ENCODE measurements at places on chromosomes 7 and 10.

DNA sequence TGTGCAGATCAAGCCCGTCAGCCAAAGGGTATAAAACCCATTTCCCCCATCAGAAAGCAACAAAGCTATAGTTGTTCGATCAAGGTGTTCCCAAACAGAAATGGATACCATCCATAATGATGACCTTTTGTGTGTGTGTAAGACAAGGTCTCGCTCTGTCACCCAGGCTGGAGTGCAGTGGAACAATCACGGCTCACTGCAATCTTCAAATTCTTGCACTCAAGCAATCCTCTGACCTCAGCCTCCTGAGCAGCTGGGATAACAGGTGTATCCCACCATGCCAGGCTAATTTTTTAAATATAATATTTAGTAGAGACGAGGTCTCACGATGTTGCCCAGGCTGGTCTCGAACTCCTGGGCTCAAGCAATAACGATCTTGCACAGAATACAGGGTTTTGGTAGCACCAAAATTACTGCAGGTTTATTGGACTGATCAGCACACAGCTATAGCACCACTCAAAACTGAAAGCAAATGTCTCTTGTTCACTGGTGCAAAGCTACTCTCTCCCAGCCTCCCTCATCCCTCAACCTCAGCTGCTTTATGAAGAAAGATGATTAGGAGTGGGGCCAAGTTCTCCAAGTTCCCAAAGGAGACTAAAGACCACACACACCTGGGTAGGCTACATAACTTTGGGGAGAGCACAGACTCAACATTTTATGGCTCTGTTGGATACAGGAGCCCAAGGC, 80.5 kb downstream of the ABI1 start:
- no peak for DNase-seq

GRCh38 chr10:83274088-83274487, 865.2 kb upstream of the GHITM start:
- no peak for DNase-seq

DNA sequence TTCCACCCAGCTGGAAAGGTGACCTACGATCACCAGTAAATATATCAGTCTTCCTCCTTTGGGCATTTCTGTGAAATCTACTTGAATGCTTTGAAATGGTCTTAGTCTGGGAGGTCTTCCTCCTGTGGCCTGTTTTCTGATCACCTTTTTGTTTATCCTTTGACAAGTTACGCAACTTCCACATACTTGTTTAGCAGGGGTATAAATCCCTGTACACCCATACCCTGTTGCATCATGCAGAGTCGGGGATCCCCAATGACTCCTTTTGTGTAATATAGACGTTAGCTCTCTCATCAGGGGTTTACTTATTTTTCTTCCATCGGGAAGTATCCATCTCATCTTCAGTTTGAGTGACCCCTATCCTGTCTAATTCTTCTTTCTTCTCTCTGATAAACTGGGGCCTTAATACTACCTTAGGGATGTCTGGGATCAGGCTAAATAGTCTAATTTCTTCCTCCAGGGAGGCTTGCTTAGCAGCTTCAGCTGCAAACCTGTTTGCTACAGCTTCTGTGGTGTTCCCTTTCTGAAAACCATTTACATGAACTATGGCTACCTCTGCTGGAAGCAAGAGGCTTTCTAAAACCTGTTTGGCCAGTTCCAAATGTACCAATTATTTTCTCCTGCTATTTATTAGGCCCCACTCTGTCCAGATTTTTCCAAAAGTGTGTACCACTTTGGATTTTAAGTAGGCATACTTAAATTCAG, 25.8 kb downstream of the MAPK8 start:
- no peak for DNase-seq

- no peak for DNase-seq
Measured at GRCh38 chr7:101555269-101555920, 73.7 kb downstream of the MYL10 start.

GRCh38 chr10:99674762-99675161, 15.5 kb downstream of the ENTPD7 start:
- no peak for DNase-seq

DNA sequence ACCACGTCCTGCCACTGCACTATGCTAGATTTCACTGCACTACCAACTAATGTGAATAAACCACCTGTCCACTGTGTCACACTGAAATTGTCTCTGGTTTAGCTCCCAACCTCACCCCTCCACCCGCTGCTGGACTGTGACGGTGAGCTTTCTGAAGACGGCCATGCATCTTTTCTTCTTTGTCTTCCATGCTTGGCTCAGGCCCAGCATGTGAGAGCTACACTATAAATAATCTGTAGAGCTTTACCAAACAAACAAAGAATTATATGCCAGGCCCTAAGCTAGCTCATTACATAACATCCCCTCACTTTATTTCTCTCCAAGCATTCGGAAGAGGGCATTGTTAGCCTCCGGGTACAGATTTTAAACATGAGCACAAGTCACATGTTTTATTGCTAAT, 633.2 kb downstream of the TNS3 start:
- no peak for DNase-seq

DNA sequence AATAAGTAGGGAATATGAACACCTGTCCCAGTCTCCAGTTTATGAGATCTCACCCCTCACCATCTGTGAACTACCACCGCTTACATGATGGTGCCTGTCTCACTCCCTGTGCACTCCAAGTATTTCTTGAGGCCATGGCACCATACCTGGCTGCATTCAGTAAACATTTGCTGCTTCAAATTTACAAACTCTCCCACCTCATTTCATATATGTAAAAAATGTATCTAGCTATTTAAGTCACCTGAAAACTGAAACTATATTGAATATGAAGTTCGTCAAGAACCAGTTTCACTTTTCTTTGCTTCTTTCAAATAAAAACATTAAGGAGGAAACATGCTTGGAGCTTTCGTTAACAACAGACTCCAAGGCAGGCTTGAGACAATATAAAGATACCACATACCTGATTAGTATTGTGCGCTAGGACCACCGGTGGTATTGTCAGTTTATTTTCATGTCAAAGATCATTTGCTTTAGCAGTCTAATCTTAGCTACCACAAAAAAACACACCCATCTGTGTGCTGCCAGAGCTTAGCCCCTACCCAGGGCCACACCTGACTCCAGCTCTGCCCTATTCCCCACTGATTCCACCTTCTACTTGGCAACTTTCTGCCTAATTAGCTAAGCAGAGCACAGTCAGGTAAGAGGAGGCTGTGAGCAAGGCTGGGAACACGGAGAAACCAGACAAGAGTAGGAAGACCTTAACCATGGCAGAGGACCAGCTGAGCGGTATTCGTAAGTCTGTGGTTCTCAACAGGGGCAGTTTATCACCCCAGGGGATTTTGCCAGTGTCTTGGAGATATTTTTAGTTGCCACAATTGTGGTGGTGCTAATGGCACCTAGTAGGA, 92.0 kb downstream of the ZFAND4 start:
- DNase-seq = no peak

DNA sequence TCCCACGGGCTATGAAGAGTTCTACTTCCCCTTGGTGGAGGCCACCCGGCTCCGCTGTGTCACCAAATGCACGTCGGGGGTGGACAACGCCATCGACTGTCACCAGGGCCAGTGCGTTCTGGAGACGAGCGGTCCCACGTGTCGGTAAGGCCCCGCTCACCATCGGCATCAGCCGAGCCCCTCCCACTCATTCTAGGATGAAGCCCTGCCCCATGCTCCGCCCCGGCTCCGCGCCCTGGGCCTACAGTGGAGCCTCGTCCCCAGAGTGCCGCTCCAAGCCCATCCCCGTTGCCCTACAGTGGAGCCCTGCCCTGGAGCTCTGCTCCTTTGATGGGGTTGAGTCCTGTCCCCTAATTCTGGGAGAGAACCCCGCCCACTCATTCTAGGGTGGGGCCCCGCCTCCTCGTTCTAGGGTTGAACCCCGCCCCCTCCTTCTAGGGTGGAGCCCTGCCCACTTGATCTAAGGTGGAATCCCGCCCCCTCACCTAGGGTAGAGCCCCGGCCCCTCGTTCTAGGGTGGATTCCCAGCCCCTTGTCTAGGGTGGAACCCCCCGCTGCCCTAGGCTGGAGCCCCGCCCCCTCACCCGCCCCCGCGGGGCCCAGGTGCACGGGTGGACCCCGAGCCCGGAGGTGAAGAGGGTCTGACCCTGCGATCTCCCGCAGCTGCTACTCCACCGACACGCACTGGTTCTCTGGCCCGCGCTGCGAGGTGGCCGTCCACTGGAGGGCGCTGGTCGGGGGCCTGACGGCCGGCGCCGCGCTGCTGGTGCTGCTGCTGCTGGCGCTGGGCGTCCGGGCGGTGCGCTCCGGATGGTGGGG, 3.4 kb upstream of the MUC12 start:
- DNase-seq = peak; percentile 71

GRCh38 chr7:91940171-91940570, 491 bp upstream of the AKAP9 start:
- peak; percentile 1 for DNase-seq

DNA sequence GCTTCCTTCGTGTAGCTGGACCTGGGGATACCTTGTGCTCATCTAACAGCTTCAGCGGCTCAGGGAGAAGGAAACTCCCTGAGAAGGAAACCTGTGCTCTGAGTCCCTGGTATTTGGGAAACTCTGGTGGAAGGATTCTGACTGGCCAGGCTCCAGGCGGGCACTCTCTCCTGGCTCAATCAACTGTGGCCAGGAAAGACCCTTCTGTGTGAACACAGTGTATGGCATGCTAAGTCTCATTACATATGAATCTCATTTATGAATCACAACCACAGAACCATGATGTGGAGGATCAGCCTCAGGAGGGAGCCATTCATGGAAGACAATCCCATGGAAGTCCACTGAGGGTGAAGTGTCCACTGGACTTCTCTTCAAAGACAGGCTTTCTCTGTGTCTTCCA, 20.9 kb downstream of the NPS start:
- no peak for DNase-seq

DNA sequence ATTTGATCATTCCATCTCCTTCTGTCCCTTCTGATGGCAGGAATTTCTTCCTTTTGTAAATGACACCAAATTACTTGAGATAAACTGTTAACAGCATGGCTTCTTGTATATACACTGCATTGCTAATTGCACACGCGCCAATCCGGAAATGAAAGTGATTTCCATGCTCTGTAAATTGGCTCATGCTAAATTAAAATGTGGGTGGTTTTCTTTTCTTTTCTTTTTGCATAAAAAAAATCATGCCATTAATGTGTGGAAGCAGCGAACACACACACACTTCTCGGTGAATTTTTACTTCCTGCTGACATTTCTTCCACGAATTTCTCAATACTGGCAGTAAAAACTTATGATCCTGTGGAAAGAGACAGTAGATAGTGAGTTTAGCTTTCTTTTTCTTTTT, 123.1 kb upstream of the CCDC6 start:
- no peak for DNase-seq

DNA sequence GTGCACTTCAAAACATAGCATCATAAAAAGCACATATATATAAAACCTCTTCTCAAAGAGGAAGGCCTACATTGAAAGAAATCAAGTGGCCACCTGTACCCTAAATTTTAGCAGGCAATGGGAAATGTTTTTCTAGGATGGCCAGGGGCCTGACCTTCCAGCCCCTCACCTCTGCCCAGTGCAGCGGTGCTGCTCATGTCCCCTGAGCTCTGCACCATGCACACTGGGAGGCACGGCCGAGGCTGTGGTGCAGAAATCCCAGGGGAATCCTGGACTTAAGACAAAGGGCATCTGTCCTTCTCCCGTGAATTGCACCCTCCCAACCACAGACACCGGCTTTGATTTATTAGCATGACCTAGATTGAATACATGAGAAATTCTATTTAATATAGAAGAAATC, 551.4 kb downstream of the GLRX3 start:
- no peak for DNase-seq

DNA sequence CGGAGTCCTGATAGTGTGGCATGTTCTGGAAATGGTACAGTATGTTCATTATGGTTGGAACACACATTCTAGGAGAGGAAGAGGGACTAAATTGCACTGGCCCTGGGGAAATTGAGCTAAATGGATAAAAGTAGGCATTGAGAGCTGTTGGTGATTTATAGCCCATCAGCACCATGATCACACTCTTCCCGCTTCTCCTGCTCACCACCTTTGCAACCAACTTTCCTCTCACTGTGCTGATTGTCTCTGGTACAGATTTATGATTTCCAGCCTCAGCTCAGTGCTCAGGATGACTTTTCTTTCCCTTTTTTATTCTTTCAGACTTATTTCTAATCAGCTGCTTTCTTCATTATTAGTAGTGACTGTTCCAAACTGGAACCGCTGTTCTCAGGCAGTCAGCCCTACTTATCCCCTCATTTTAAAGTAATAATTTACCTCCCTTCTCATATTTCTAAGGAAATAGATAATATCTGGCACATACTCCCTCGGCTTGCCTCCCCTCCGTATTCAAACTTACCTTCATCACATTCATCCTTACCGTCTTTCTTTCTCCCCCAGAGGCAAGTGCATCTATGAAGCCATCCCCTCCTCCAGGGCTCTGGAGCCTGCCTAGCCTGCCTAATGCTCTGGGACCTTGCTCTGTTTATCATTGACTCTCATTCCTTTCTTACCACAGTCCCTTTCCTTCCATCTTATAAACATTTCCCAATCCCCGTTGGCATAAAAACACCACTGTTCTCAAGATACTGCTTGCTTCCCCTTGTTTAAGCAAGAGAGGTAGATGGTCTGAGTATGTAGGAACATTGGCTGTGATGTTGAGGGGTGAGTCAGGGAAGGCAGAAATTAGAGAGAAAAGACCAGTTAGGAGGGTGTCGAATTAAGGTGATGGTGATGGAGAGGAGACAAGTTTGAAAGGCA, 51.6 kb upstream of the RPA3 start:
- DNase-seq = no peak

DNA sequence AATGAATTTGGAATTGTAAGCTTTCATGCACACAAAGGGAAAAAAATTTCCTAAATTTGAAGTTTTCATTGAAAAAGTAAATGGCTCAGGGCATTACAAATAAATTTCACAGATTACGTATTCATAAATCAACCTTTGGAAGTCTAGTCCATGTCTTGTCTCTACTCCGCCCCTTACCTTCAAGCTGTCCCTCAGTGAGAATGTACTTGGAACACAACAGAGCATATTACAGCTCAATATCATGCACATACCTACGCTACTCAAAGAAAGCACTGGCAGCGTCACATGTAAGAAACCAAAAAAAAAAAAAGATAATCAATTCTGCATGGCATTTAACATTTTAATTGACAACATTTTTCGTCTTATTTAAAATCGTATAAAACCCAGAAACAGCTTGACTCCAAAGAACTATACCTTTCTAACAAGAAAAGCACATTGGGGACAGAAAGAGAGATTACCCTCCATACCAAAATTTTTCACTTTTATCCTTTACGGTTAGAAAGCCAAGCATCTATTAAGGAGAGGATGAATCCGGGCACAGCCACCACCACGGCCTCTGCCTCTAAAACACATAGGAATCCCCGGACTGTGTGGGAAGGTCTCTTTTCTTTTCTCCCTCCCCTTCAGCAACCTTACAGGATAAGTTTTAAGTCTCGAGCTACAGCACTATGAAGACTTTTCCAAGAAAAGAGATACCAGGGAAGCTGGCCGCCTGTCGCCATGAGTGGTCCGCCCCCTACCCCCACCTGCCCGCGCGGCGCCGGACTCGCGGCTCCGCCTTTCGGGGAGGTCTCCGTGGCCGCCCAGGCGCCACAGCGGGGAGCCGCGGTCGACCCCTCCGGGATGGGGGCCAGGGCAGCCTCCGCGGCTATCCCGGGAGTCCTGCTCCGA, 1.1 kb downstream of the JMJD1C start:
- DNase-seq = no peak

- DNase-seq = no peak
Measured at GRCh38 chr10:18293536-18294510, 153.6 kb downstream of the CACNB2 start.

Data from stimulated activated CD4-positive, alpha-beta T cell treated with anti-CD3 and anti-CD28 coated beads, Interleukin-1b, Interleukin-23, amount 100 ng/mL, for 4 hours (primary cell).